ENCODE measurements at places on chromosomes 6 and 20.

DNA sequence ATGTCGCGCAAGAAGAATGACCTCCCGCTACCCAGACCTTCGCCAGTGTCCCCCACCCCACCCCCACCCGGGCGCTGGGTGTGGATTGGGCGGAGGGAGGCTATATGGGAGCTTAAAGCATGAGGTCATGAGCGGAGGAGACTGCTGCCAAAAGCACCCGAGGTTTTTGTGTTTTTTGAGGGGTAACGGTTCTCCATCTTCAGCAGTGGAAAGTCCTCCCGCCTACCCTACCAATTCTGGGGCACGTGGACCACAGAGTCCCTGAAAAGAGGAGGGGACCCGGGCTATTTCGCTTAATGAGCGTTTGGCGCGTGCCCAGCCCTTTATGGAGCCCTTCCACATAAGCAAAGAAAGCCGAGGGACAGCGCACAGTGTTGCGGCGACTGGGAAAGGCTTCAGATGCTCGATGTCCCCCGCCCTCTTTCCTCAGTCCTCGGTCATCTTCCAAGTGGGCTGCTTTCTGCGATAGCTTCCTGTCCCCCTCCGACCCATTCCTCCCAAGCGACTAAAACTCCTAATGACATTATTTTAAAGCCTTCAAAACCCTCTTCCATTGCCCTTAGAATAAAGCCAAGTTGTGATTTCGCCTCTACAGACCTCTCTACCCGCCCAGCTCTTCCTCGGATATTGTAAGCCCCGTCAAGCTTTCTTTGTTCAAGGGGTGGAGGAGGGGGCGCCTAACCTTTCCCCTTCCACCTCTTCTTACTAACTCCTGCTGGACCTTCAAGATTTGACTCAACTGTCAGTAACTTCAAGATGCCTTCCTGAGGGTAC is 2.1 kb upstream of the TRERF1 start:
- no peak for DNase-seq

GRCh38 chr20:18077157-18077556 is 19.4 kb upstream of the OVOL2 start:
- DNase-seq = no peak

- DNase-seq = no peak
These were observed 113.5 kb downstream of the SLC35B3 start for GRCh38 chr6:8321671-8322404.

- no peak for DNase-seq
These were observed 27.4 kb downstream of the HEBP2 start for GRCh38 chr6:138431256-138432062.

DNA sequence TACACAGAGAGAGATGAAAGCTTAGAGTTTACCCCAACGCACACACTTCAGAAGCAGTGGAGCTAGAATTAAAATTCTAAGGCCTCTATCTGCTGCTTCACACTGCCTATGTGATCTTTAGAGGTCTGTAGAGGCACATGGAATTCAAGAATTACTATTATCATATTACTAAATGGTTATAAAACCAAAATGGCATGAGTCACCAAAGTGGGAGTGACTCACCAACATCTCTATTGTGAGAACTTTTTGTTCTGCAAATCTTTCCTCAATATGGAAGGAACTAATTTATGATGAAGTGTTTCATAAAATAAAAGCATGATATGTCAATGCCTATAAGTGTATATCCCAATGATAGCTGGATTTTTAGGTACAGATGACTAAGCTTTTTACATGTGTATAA is 28.5 kb upstream of the TMEM244 start:
- no peak for DNase-seq

DNA sequence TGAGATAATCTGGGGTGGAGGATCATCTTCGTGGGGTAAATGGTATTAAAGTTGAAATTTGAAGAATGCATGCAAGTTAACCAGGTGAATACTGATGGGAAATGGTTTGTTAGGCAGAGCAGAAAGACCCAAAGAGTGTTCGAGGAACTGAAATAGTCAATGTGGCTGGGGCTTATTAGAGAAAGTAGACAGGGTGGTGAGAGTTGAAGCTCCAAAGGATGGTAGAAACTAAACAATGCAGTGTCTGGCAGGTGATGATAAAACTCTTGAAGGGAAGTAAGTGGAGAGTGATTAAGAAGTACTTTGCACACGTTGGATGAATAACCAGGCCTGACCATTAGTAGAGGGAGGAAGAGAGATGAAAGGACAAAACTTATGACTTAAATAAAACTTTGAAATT is 39.8 kb upstream of the CENPW start:
- no peak for DNase-seq

DNA sequence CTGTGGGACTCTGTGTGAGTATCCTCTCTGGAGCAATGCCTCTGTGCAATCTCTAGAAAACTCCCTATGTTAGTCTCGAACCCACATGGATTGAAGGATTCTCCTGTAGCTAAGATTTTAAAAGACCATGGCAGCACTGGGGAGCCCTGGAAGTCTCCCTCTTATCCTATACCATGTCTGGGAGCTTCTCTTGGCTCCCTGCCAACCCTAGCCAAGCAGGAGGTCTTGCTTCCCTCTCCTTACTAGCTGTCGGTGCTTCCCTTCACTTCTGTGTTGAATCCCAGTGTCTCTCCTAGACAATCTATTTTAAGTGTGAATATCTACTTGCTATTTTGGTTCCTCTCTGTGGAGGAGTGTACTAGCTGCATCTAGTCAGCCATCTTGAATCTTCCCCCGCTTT is 118.8 kb upstream of the NRN1 start:
- no peak for DNase-seq

- no peak for DNase-seq
These were observed 24.3 kb downstream of the REV3L start for GRCh38 chr6:111458670-111459232.

DNA sequence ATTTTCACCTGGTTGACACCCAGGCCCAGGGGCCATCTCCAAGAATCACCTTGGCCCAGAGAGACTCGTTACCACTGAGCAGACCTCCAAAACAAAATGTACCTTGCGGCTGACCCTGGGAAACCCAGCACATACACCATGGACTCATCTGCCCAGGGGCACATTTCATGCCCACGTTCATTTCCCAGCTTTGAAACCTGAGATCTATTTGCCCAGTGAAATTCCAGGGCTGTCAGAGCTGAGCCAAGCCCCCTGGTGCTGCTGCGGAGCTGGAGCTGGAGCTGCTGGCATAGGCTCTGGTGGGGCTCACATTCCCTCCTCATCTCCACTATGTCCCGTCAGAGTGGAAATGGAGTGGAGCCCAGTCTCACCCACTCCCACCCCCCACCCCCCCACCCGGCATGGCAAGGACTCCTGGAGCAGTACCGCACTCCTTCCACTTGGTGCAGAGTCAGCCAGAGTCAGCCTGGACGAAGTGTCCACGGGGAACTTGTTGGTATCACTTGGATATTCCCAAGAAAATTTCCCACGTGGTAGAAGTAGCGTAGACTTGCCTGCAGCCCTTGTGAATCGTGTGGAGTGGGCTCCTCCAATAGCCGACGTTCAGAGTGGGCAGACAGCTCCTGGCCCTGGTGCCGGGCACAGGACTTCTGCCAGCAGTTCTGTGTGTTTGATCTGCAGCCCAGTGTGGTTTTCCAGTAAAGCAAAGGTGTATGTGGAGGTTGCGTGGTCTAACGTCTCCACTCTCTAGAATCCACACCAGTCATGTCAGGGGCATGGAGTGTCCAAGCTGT is 18.1 kb upstream of the OSER1 start:
- no peak for DNase-seq

GRCh38 chr20:48681201-48681872 is 146.5 kb downstream of the PREX1 start:
- no peak for DNase-seq

GRCh38 chr6:67121115-67121514 is 1414.1 kb upstream of the EYS start:
- DNase-seq = no peak

DNA sequence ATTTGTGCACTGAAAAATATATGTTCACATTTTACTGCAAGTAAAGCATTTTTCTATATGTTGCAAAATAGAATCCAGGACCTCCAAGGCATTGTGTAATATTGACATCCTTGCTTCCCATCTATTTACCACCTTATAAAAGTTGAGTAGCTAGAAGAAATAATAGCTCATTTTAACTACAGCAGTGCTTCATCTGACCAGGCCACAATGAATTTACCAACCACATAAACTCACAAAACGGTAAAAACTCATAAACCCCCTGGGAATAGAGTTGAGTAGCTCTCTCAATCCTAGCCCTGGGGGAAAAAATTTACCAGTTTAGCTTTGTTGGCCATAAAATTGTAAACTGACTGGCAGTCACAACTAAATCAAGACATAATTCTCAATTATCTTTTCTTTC is 3.9 kb downstream of the ATXN1 start:
- DNase-seq = no peak

GRCh38 chr20:24017458-24017755 is 28.8 kb upstream of the GGTLC1 start:
- no peak for DNase-seq

DNA sequence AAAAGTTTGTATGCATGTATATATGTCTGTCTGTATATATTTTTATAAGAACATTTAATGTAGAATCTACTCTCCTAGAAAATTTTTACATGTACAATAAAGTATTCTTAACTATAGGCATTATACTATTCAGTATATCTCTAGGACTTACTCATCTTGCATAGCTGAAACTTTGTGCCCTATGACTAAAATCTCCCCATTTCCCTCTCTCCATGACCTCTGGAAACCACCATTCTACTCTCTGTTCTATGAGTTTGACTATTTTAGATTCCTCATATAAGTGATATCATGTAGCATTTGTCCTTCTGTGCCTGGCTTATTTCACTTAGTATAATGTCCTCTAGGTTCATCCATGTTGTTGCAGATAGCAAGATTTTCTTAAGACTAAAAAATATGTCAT is 205.1 kb upstream of the SMLR1 start:
- no peak for DNase-seq

DNA sequence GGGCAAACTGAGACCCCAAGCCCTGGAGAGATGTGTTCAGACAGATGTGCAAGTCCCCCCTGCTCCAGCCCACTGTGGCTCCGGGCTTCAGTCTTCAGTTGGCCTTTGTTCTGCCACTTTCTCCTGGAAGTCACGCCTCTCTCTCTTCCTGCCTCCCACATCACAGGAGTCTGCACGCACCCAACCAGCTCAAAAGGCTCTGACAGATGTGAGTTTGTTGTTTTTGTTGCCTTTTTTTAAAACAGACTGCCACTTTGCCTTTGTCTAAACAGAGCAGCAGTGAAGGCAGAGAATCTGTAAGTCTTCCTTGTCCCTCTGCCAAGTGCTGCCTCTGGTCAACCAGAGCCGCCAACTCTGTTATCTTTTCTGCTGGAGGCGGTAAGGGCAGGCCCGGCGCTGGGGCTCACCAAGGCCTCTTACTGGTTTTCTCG is 149.7 kb downstream of the TFAP2C start:
- DNase-seq = no peak

Measured in coronary artery (tissue), 2 donors.